ENCODE measurements at places on chromosomes 1 and 21. TPM values are rescaled to one million over a fixed set of nuclear protein-coding genes. Genes with fewer than 3 reads are reported as not detected.

Gene SERPINC1
- 0.23 TPM for polyA plus RNA-seq

GRCh38 chr21:18759751-18760161 lies 356.2 kb upstream of the TMPRSS15 start:
- no peak overlapping the region for H3K4me3 ChIP-seq
- DNase-seq = no peak
- H3K4me1 ChIP-seq = no peaks in the 10 kb centered on the region

DNA sequence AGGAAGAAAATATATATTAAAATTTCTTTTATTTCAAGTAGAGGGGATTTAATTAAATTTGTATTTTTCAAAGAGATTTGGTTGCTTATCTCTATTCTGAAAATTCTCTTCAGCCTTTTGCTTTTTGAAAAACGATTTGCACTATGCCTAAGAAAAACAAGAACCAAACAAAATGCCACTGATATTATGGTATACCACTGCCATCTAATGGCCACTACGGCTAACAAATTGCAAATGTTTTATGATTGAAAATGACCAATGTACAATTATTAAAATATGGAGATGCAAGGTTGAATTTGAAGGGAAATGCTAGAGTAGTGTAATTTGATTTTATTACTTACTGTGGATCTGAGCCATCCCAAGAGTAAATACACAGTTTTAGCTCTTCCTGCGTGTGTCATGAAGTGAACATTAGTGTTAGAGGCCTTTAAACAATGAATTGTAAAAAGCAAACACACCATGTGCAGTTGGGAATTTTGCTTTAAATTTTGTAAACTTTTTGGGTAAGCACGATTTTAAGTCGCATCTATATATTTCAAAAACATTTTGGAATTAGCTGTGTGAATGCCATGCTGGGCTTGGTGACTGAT lies 137.4 kb upstream of the USP25 start:
- H3K4me1 ChIP-seq = no peaks in the 10 kb centered on the region
- H3K27me3 ChIP-seq = no peaks in the 10 kb centered on the region
- no peak overlapping the region for H3K4me3 ChIP-seq
- no peak overlapping the region for H3K27ac ChIP-seq

DNA sequence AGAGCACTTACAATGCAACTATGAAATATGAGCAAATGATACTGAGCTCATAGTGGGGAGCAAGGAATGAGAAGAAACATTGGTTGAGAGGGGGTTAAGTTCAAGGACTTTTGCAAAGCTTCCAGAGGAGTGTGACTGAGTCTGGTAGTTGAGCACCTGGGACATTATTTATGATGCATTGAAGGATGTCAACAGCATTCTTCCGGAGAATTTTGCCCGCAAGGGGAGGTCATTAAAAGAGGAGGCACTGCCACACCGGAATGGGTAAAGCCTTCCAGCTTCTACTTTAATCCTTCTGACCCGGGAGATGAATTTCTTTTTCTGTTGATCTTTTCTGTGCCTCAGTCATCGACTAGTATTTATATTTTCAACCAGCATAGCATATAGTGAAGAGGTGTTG lies 208.4 kb upstream of the CAMK1G start:
- no peak overlapping the region for H3K4me3 ChIP-seq
- no peaks in the 10 kb centered on the region for H3K4me1 ChIP-seq
- no peak overlapping the region for H3K27ac ChIP-seq

DNA sequence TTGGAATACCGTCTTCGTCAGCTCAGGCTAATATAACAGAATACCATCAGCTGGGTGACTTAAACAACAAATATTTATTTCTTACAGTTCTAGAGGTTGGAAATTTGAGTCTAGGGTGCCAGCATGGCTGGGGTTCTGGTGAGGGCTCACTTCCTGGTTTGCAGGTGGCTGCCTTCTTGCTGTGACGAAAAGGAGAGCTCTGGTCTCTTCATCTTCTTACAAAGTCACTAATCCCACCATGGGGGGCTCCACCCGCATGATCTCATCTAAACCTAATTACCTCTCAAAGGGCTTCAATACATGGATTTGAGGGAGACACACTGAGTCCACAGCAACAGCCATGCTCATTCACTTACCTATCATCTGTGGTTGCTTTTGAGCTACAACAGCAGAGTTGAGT lies 78.3 kb downstream of the PSMG1 start:
- H3K4me1 ChIP-seq = peaks cover 58% of the 10 kb centered on the region
- H3K27me3 ChIP-seq = no peaks in the 10 kb centered on the region
- no peaks in the 10 kb centered on the region for H3K36me3 ChIP-seq
- H3K27ac ChIP-seq = peak overlapping the region; percentile 65

Gene EFNA3
- polyA plus RNA-seq = 0.45 TPM

Gene NCMAP
- not detected for polyA plus RNA-seq

GRCh38 chr1:246110343-246111219 lies 396.5 kb downstream of the SMYD3 start:
- no peak overlapping the region for H3K27ac ChIP-seq
- peaks cover 41% of the 10 kb centered on the region for H3K4me1 ChIP-seq
- H3K4me3 ChIP-seq = no peak overlapping the region
- H3K27me3 ChIP-seq = no peaks in the 10 kb centered on the region
- H3K36me3 ChIP-seq = no peaks in the 10 kb centered on the region
